ENCODE measurements at places on chromosomes 5 and 9. TPM values are rescaled to one million over a fixed set of nuclear protein-coding genes. Genes with fewer than 3 reads are reported as not detected.

GRCh38 chr9:117276444-117276843, 138.4 kb downstream of the ASTN2 start:
- DNase-seq, result no peak

DNA sequence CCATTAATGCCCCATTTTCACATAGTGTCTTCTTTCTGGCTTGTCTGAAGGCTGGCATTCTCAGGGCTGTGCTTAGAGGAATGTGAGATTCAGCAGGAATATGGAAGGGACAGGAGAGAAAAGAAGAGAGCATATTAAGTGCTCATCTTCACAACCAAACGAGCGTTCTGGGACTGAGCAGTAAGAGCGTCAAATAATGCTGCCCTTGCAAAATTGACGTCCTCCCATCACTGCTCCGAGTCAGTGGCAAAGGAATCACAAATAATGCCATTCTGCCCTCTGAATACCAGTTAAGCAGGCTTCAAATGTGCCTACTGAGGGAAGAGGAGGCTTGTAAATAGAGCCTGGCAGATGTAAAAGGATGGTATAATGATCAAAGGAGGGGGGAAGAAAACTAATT, 351.2 kb downstream of the EBF1 start:
- no peak for DNase-seq

DNA sequence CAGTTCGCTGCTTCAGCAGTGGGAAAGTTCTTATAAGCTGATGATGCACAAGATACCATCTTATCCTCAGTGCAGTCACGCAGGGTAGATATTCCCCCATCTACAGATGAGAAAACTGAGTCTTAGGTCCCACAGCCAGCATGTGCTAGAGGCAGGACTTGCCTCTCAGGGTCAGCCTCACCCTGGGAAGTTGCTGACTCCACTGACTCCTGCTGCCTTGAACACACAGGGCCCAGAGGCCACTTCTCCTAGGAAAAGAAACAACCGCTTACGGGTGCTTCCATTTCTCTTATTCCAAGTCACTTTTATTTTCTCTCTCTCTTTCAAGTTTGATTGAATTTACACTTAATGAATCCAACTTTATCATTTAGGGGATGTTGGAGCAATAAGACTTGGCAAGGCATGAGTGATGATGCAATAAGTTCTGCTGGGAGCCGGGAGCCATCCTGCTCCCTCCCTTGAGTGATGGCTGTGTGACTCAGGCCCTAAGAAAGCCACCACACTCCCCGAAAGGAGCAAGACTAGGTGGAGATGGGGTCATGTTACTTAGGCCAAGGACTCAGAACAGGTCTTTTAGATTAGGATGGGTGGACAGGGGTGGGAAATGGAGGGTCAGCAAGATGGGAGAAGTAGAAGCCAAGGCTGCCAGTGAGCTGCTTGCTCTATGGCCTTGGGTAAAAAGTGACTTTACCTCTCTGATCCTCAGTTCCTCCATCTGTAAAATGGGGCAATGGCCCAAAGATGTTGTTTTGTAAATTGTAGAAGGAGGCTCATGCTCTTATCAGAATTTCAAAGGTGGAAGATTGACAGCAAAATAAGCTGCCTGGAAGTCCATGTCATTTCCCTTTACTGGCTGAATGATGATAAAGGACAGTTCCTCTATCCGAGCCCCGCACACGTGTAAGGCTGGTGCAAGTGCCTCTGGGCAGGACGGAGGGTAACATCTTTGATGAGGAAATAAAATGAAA, 67.4 kb upstream of the ZNF618 start:
- DNase-seq, result no peak

- no peak for DNase-seq
Measured at GRCh38 chr5:89343666-89344065, 460.7 kb upstream of the MEF2C start.

DNA sequence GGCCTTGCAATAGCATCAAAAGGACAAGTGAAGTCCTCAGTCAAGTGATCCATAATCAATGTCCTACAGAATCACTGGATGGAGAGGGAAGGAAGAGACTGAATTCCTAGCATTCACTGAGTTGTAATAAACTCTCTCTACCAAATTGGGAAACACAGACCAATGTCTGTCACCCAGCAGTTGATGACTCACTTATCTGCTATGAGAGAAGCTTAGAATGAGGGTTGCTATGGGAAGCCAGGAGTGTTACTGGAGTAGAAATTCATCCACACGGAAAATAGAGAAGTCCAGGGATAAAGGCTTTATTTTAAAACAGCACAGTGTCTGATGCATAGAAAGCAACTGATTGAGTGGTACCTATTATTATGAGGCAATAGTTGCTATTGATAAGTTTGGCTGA, 407.4 kb downstream of the BRINP1 start:
- peak; percentile 3 for DNase-seq

DNA sequence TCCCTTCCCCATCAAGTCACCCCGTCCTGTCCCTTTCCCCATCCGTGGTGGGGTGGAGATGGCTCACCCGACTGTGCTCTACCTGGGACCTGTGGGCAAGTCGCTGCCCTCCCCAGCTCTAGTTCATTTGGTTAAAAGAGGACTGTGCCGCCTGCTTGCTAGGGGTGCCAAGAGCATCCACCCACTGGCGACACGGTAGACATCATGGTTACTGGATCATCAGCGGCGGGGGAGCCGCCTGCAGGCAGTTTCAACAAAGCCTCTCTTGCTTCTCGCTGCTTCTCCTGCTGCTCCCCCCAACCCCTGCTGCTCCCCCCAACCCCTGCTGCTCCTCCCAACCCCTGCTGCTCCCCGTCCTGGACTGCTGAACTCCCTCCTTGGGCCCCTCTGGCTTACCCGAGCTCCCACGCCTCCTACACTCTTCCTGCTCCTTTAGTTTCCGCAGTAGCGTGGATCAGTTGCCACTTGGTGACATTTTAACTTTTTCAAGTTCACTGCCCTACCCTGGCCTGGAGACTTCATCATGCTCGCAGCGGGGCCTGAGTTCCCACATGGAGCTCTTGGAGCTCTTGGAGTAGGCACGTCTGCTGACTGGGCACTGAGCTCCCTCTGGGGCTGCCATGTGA, 22.0 kb upstream of the SCGB3A1 start:
- no peak for DNase-seq

DNA sequence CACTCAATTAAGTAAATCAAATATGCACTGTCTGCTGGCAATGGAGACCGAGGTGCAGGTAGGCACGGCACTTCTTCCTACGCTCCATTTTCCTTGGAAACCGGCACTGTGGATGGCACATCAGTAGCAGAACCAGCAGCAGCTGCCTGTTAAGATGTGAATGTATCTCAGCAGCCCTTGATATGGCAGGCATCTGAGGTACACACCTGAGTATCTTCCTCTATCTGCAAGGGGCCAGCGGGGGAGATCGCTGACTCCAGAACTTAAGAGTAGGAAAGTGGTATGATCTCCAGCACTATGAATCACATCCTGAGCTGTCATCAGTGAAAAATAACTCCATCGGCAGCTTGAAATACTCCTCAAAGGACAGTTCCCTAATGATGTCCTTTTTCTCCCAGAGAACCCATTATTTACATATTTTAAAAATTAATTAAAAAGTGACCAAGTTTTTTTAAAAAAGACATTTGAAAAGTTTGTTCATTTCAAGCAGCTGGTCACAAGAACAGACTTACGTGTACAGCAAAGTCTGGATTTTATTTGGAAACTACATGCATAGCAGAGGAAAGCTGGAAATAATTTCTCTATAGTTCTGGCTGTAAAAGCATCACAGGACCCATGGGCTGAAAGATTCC, 97.1 kb downstream of the ADAMTS12 start:
- DNase-seq, result no peak

DNA sequence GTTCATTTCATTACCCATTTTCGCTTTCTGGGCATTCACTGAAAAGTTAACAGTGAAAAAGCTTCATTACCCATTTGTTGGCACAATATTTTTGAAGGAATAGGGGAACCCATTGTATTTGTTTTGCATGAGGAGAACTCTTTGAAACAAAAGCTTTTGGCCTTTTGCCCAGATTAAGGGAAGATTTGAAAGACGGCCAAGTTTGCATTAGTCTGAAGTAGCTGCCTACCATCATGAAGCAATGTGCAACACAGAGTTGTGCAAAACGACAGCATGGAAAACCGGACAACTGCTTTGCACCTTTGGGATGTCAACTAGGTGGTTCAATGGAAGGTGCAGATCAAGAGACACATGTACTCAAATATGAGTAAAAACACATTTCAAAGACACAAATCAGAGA, 84.9 kb downstream of the TRPM3 start:
- no peak for DNase-seq

DNA sequence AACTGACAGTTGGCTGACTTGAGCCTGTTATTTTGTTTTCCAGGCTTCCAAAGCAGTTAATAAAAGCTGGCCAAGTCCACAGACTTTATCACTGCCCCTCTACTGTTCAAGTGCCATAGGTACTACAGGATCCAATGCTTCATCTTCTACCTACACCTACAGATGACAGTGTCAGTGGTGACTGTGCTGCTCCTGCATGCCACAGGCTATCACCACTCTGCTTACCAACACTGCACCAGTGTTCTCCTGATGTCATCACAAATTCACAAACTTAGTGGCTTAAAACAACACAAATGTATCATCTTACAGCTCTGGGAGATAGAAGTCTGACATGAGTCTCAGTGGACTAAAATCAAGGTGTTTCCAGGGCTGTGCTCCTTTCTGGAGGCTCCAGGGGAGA, 26.6 kb downstream of the HMGCS1 start:
- DNase-seq, result no peak

GRCh38 chr5:169970339-169970738, 10.0 kb downstream of the INSYN2B start:
- no peak for DNase-seq

GRCh38 chr9:134383148-134383547, 56.9 kb downstream of the RXRA start:
- no peak for DNase-seq

DNA sequence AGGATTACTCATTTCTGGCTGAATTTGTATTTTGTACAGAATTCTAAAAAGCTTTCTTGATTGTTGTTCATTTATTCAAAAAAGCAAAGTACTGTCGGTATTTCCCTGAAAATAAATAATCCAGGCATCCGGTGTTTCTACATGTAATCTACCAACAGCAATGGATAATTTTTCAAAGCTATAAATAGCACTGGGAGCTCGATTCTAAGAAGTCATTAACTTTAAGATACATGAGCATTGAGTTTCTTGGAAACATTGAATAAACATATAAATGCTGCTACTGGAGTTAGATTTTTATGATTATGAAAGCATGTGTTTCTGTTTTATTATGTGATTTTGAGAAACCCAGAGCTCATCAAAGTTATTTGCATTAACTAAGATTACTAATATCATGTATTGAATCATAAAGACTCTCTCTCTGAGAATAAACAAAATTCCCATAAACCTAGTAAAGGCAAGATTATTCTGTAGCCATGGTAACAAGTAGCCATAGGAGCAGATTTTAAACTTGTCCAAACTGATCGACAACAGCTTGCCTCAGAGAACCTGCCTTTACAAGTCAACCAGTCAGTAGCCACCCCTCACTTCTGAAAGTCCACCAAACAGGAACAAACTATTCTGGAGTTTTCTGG, 197.0 kb downstream of the DRD1 start:
- DNase-seq, result no peak

- DNase-seq, result no peak
Measured at GRCh38 chr5:172920447-172920849, 38.8 kb upstream of the RPL26L1 start.

Gene MGAT4B
- total RNA-seq, result 148 TPM

Gene IQGAP2
- 36.8 TPM for total RNA-seq

Gene FOXD4L4
- not detected for total RNA-seq

Gene ARHGEF37
- 0.26 TPM for total RNA-seq

Gene BAAT
- total RNA-seq, result not detected

Gene EGFL7
- 68.5 TPM for total RNA-seq

Gene SUSD3
- 25.1 TPM for total RNA-seq
